ENCODE measurements at places on chromosomes 7 and 10.

DNA sequence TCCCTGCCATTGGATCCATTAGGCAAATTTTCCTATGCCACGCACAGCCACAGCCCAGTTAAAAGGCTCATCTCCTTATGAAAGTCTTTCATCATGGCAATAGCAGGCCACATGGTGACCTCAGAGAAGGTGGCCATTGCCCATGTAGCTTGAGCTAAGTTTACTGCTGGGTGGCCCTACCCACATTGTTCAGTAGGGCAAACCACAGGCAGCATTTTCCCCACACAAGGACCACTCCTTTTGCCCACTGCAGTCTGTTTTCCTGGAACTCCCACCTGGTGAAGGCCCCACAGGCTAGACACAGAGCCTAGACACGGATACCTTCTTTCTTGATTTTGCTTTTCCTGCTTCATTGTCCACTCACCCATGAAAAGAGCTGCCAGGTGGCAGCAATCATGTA is 101.5 kb upstream of the NPVF start:
- no peak for DNase-seq

- no peak for DNase-seq
Measured at GRCh38 chr10:123621492-123621891, 44.7 kb upstream of the GPR26 start.

DNA sequence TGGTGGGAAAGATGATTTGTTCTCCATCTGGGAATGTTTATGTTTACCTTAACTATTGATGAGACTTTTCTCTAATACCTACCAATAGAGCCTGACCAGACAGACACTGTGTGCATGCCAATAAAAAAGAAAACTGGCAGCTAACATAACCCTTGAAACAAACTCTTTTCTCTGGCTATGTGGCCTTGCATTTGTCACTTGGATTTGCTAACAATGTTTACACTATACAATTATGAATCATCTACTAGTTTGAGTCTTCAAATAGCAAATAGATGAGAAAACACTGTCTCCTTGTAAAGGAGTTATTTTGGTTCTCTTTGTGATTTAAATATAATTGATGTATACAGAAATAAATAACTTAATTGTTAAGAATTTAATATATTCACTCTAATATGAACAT is 273.1 kb downstream of the SEMA3D start:
- DNase-seq = no peak

DNA sequence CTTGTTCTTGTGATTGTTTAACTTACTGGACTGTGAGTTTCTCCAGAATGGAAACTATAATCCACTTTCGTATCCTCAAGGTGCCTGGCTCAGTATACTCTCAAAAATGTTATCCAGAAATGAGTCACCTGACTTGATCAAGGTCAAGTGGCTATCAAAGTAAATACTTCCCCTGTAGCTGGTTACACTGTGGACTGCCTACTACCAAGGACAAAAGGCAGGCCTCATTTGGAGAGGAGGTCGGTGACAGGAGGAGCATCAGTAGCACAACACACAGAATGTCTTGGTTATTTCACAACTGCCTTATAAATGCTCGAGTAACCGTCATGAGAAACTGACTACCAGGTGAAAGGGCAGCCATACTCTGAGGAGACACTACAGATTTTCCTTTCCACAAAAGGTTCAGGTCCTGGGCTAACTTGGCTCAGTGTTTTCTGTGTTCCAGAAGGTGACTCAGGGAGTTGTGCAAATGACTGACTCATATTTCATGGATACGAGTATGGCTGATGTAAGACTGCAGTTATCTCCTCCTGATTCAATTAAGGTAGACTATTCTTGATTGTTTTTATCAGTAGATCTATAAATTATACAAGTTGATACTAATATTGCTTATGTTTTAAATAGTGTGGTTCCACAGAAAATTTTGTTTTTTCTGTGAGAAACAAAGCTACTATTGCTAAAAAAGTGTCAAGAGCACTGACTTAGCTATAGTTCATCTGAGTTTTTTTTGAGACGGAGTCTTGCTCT is 4.2 kb upstream of the CCNY start:
- no peak for DNase-seq

DNA sequence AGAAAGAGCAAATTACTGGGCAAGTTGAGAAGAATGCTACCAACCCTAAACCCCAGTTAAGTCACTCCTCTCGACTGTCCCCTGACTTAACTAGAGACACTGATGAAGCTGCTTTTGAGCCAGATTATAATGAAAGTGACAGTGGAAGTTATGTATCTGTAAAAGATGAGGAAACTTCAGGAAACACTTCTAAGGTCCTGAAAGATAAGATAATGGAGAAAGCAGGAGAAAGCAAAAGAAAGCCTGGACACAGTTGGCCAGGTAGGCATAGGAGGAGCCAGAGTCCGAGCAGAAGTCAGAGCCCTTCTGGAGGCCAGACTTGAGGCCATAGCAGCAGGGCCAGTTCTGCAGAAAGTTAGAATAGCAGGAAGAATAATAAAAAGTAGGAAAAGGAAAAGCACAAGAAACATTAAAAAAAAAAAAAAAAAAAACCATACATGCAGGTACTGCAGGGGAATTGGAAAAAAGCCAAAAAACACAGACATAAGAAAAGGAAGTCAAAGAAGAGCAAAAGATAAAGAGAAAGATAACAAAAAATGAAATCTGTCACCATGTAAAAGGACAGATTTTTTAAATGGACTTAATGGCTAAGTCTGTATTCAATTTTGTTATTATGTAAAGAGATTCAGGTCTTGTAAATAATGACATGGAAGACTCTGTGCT is 101.0 kb upstream of the KCNMA1 start:
- DNase-seq = no peak

GRCh38 chr10:11875494-11876281 is 52.5 kb downstream of the PROSER2 start:
- DNase-seq = no peak

GRCh38 chr7:51040787-51041186 is 258.1 kb upstream of the GRB10 start:
- DNase-seq = no peak

DNA sequence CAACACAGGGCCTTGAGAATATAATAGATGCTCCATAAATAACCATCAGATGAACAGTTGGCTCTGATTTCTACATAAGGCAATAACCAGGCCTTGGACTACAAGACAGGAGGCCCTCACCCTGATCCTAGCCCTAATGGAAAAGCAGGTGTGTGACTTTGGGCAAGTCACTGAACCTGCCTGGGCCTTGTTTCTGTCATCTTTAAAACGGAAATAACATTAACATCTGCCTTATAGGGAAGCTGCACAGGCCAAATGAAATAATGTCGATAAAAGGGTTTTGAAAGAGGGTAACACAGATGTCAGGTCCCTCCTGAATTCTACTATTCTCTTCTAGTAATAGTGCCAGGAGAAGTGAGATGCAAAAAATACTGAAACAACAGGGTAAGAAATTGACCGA is 20.7 kb downstream of the PIK3AP1 start:
- DNase-seq = no peak

GRCh38 chr7:98133621-98134303 is 27.1 kb downstream of the LMTK2 start:
- DNase-seq = no peak

DNA sequence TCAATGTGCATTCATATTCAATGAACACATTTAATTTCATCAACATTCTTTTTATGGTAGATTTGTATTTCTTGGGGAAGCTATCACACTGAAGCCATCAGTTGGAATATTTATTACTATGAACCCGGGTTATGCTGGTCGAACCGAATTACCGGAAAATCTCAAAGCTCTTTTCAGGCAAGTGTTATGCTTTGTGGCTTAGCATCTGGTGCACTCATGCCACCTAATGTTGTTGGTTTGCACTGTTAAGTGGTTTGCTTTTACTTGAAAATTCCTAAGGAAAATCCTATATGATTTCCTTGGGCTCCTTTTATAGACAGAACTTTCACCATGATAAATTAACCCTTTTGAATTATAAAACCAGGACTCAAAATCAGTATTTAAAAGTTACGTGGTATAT is 147.9 kb downstream of the DNAH11 start:
- DNase-seq = no peak

DNA sequence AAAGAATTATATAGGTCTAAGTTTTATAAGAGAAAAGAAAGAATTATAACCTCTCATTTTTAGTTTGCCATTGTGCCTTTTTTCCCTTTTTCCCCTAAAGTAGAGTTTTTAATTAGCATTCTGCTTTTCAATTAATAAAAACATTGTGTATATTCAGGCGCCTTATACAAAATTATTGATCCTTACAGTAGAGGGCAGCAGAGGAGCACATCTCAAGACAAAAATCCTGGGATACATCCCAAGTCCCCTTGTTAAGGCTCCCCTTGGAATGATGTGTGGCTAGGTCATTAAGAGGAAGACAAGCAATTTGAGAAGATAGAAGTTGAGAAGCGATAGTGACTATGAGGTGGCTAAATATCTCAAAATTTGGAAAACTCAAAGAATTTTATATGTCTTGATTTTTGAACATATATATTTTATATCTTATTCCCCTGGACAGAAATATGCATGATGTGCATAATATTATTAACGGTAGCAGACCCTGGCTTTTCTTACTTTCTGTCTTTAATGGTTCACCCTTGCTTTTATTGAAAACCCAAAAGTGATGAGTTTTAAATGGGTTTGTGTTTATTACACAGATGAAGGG is 19.1 kb upstream of the TPK1 start:
- DNase-seq = peak; percentile 46

- no peak for DNase-seq
Measured at GRCh38 chr10:14039968-14040668, 290.6 kb downstream of the FRMD4A start.

DNA sequence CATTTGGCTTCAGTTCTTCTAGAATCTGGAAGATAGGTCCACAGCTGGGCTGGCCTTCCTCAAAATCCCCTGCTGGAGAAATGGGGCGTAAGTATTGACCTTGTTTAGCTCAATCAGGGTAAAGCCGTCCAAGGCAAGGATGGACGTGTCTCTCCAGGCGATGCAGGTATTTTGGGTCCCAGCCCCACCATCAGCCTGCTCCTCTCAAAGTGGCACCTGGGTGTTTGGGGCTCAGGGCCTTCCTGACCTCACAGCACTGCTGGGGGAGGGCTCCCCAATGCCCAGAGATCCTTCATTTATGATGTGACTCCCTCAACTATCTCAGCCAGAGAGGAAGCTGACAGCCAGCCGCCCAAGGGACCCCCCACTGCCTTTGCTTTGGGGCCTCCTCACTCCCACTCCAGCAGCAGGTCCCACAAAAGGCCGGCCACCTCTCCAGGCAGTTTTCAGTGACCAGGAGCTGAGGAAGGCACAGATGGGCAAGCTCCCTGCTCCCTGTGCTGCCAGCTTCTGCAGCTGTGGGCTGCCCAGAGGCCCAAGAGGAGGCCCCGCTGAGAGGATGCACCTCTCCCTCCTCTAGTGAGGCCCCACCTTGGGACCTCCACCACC is 140.0 kb upstream of the TCERG1L start:
- no peak for DNase-seq

DNA sequence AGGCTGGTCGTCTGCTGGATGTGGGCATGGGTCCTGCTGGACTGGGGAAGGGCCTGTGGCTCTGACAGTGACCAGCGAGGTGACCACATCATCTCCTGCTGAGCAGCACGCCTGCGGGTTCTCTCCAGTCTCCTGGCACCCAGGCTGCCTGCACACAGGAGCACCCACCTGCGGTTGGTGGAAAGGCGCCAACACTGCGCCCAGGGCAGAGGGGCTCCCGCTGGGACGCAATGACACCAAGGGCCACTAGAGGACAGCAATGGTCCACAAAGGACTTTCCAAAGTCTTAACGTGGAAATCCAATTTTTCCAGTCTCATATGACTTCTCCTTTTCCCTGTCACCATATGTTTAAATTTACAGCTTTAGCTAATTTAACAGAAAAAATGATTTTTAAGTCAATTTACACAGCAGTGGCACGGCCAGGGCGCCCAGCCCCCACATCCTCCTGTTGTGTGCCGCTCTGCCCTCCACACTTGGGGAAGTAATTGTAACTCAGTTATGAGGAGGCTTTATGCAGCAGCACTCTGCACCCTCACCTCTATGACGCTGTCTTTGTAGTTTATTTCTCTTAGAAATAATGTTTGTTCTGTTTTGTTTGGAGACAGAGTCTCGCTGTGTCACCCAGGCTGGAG is 38.1 kb downstream of the CFAP46 start:
- DNase-seq = peak; percentile 73

GRCh38 chr10:80535671-80536360 is 1.9 kb upstream of the SH2D4B start:
- DNase-seq = peak; percentile 2

- no peak for DNase-seq
Measured at GRCh38 chr10:110672580-110672919, 28.4 kb downstream of the RBM20 start.

DNA sequence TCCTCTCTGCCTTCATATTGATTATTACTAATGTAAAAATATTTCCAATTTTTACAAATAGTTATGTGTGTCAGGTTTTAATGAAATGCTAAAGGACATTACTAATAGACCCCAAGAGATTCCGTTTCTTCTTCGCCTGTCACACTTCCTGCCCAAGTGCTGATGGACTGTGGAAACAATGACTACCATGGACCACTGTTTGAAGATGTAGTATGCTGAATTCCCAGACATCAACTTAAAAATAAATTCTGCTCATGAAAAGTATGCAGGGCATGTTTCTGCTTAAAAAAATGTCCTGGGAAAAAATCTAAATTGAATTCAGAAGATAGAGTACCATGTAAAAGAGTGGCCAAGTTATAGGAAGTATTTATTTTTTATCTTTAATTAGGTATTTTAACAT is 52.1 kb downstream of the ST7 start:
- DNase-seq = no peak

- peak; percentile 87 for DNase-seq
Measured at GRCh38 chr7:37031571-37032257, 307.4 kb upstream of the AOAH start.

GRCh38 chr10:672203-672602 is 17.3 kb downstream of the DIP2C start:
- DNase-seq = no peak

DNA sequence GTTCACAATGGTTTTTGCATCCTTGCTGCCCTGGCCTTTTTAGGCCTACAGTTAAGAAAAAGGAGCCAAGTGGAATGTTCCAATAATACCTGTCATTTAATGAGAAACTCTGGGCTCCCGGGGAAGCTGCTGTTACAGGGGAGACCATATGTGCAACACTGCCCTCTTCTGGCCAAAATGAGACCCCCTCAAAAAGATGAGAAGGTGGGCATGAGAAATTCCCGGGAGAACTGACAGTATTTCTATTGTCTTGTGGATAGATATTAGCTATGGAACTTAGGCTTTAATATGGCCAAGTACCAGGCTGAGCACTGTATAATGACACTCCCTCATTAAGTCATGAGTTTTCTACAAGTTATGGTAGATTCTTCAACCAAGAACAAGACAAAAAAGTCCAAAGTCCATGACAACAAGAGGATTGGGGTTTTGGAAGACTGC is 99.4 kb downstream of the CCDC3 start:
- peak; percentile 50 for DNase-seq
